ENCODE measurements at places on chromosomes 6 and 20. TPM values are rescaled to one million over a fixed set of nuclear protein-coding genes. Genes with fewer than 3 reads are reported as not detected.

The DDO gene
- total RNA-seq: 2.8 TPM

The SEL1L2 gene
- not detected for total RNA-seq

The TRAPPC3L gene
- total RNA-seq: under 0.01 TPM

The KIFC1 gene
- total RNA-seq: 52.1 TPM

The STMND1 gene
- total RNA-seq: not detected

The TAGAP gene
- not detected for total RNA-seq

The RIPOR2 gene
- total RNA-seq: 1.1 TPM

The MDC1 gene
- 4.8 TPM for total RNA-seq

The VNN1 gene
- under 0.01 TPM for total RNA-seq

The TULP4 gene
- 117 TPM for total RNA-seq

The KCNK16 gene
- total RNA-seq: not detected

The EFCAB8 gene
- total RNA-seq: under 0.01 TPM

The TAAR9 gene
- not detected for total RNA-seq

The TFAP2D gene
- total RNA-seq: not detected

The SLC22A2 gene
- total RNA-seq: under 0.01 TPM

The KCNB1 gene
- under 0.01 TPM for total RNA-seq

The ZSCAN23 gene
- total RNA-seq: 3.9 TPM

The TRMT11 gene
- total RNA-seq: 28.2 TPM

The LRRC1 gene
- 2.7 TPM for total RNA-seq

All from regular cardiac myocyte (primary cell).